ENCODE measurements at places on chromosomes 2 and 18.
A peak's percentile ranks its signal among the peaks of the same experiment; 100 is the strongest.

GRCh38 chr2:141692829-141693228 is 438.0 kb downstream of the LRP1B start:
- DNase-seq: no peak

DNA sequence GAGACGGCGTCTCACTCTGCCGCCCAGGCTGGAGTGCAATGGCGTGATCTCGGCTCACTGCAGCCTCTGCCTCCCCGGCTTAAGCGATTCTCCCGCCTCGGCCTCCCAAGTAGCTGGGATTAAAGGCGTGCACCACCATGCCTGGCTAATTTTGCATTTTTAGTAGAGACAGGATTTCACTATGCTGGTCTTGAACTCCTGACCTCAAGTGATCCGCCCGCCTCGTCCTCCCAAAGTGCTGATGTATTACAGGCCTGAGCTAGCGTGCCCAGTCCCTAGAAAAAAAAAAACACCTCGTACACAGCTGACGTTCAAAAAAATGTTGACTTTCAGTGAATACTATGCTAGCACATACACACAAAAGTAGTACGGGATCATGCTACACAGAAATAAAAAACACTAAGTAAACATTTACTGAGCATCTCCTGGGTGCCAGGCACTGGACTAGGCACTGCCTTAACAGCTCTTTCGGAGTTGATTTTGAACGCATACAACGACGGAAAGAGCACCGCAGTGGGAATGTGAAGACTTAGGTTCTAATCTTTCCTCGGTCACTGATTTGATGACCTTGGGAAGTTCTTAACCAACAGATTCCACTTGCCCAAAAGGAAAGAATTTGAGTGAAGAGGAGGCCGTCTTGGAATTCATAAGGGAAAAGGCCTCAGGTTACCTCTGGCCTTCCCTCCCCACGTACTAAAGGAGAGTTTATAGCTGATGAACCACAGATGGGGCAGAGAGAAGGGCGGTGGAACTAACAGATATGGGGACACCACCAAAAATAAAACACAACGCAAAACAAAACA is 1.1 kb downstream of the DNAJC27 start:
- DNase-seq: no peak

GRCh38 chr2:167933097-167933814 is 314.1 kb downstream of the STK39 start:
- no peak for DNase-seq

DNA sequence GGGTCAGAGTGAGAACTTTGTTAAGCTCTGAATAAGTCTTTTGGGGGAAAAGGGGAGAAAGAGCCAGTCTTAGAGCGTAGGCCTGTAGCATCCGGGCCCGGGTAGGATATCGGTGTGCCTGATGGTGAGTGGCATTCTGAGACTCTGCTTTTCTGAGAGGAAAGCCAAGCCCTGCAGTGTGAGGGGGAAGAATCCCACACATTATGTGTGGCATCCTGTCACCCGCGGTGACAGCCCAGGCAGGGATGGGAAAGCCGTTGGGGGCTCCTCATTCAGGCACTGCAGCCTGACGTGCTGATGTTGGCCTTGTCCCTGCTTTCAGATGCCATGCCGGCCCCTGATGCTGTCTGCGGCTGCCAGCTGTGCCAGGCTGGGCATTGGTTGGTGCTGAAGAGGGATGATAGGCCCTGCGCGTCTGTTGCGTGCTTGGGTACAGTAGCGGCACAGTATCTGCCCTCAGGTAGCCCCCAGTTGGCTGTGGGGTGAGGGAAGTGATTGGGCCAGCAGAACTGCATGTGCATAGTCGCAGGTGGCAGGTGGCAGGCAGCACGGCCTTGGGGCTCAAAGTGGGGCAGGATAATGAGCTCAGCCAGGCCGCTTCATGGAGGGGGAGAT is 37.6 kb downstream of the GLI2 start:
- no peak for DNase-seq

DNA sequence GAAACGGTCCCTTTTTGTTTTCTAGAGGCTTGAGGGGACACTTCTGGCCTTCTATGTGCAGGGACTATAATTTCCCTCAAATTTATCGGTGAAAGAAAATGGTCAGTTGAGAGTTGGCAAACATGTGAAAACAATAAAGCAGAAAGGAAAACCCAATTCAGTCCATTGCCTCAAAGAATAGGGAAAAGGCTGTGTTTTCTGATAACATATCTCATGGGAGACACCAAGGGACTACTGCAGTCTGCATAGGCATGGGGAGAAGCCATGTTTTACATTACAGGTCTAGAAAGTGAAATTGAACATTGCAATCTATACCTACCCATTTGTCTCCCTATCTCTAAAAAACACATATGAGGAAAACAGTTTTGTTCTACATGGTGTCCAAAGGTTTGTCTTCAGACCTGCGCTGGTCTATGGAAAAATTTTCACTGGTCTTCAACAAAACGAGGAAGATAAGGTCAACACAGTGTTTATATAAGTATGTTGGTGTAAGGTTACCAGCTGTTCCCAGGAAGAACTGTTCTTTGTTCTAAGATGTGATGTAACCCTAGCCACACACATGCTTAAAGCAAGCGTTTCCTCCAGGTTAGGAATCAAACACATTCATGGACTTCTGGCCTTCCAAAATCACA is 179.7 kb downstream of the MREG start:
- DNase-seq: no peak

- DNase-seq: no peak
These were observed 379.0 kb upstream of the RND3 start for GRCh38 chr2:150866431-150866830.

GRCh38 chr2:46669996-46670793 is 190.8 kb downstream of the TMEM247 start:
- no peak for DNase-seq

GRCh38 chr2:53942280-53942679 is 28.5 kb downstream of the PSME4 start:
- no peak for DNase-seq

DNA sequence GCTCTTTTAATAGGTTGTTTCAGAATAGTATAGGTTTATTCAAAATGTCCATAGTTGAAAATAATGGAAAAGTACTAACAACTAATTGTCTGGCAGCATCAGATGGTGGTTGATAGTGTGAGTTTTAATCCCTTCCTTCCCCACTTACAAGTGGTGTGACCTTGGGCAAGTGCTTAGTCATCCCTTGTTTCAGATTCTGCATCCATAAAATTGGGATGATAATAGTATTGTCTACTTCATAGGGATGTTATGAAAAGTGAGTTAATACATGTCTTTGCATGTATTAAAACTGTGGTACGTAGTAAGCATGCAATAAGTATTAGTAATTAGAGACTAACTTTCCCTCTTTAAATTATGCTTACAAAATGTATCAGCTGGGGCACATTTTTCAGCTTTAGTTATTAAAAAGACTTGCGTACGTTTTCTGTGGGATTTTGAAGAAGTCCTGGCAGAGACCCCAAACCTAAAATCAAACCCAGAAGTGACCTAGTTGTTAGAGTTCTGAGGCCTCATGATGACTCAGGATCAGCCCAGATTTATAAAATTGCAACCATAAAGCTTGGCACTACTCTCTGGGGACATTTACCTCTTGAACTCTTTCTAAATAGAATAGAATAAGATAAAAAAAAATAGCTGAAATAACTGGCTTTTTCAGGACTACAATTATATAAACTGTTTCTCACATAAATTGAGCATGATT is 8.6 kb downstream of the ITGA4 start:
- no peak for DNase-seq

DNA sequence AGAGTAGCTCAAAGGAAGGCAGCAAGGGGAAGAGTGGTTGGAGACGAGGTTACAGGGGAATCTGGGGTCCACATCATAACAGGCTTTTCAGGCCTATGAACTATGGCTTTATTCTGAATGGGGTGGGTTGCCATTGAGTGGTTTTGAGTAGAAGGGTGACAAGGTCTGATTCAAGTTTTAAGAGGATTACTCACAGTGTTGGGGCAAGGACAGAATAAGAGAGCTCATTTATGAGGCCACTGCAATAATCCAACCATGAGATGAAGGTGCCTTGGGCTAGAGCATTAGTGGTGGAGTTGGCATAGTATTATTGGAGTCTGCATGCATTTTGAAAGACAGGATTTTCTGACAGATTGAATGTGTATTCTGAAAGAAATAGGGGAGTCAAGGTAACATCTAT is 315.9 kb downstream of the RNF144A start:
- DNase-seq: no peak

- DNase-seq: no peak
These were observed 14.3 kb downstream of the EDAR start for GRCh38 chr2:108974674-108975073.

GRCh38 chr2:144331674-144332355 is 188.1 kb downstream of the ZEB2 start:
- DNase-seq: peak; percentile 37

DNA sequence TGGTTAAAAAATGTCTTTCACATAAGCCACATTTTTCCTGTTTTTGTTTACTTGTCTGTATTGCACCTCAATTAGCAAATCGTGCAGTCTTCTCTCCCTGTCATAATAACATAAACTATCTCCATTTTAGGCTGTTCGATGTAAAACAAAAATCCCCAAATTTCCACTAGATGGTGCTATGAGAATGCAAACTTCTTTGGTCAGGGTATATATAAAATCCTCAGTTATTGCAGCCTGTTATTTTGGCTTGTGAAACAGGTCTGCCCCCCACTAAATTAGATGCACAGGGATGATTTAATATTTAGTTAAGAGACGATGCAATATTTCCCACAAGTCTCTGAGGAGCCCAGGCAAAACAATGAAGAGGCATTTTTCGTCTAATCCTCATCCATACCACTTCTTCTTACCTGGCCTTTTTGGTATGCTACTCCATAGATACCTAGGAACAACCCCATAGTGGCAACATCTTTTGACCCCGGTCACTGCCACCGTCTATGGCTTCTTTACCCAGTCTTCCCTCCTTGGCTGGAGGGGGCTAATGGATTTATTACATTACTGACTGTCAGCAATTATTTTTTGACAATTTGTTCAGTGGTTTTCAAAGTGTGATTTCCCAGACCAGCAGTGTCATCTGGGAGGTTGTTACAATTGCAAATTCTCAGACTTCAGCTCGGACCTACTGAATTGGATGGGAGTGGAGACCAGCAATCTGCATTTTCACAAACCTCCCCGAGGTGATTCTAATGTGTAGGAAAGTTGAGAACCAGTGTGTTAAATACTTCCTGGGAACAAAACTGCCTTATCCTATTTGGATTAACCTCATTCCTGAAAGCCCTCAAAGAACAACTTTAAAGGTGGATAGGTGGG is 117.4 kb upstream of the CWC22 start:
- no peak for DNase-seq

GRCh38 chr2:173387660-173388059 is 33.0 kb downstream of the CDCA7 start:
- DNase-seq: no peak

- DNase-seq: no peak
These were observed 13.7 kb upstream of the DAPL1 start for GRCh38 chr2:158781353-158781961.

DNA sequence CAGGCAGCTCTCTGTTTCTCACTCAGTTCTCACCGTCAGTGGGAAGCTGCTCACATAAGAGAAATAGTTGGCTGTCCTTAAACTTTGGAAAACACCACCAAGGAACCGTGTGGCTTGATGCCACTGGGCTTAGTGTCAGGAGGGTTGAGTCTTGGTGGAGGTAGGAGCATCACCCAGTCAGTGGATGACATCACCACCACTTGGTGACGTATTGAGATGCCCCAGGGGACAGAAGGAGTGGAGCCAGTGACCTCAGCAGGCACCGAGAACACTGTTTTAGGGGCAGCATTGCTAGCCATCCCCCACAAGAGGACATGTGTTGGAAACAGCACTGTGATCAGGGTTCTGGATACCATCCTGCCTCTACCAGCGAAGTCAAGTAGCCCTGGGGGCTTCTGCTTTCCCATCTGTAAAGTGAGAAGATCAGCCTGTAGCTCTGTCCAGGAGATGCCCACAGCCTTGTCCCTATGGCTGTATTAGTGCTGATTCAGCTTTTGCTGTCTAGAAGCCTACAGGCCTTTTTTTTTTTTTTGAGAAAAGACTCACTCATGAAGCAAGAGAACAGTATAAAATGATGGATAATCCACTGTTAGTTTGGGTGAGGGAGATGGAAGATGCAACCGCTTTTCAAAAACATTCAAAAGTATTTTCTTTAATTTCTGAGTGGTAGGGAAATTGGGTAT is 66.2 kb downstream of the TSN start:
- no peak for DNase-seq

GRCh38 chr2:167715932-167716331 is 531.5 kb downstream of the STK39 start:
- no peak for DNase-seq

DNA sequence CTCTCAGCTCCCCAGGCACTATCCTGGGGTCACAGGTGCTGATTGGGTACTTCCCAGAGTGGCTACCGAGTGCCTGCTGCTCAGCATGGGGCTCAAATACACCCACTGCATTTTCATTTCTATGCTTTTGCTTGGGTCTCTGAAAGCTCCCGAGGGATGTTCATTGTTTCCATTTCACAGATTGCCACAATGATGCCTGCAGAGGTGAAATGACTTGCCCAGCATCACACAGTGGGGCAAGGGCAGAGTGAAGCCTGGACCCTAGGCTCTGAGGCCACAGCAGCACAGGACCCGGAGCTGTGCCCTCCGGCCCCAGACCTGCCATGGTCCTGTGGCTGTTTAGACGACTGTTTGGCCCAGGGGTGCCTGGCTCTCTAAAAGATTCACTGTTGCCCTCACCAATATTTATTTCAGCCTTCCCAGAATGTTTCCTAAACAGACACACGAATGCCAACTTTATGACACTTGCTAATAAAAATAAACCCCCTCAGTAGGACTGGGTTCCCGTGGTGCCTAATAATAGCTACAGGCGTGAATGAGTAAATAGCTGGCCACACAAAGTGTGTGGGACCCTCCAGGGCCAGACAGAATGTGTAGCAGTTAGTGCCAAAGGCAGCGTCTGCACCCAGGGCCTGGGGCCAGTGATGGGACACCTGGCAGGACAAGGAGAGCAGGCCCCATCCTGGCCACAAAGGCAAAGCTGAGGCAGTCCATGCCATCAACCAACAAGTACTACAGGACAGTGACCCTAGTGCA is 11.5 kb upstream of the ST8SIA5 start:
- no peak for DNase-seq

- DNase-seq: no peak
These were observed 18.5 kb upstream of the TMEM178A start for GRCh38 chr2:39647104-39647765.

DNA sequence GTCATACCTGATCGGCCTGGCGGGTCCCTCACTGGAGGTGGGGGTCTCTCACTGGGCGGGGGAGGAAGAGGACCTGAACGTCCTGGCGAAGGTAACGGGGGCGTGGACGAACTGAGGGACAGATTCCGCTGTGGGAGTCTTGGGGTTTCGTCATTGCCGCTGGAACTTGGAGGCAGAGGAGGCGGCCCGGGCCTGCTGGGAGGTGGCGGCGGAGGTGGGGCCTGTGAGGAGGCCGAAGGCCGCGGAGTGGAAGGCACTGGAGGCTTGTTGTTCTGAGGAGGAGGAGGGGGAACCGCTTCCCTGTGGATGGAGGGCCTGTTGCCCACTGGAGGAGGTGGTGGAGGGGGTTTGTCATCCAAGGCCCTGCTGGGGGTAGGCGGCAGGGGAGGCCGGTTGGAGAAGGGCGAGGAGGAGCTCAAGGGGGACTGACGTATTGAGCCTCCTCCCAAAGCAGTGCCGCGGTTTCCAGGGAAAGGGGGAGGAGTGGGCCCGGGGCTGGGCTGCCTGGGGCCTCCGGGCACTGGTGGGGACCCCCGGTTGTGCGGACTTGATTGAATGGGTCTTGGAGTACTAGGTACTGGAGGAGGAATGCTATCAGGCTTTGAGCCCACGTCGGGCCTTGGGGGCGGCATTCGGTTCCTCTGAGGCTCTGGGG is 25.8 kb downstream of the WIPF1 start:
- DNase-seq: no peak

- DNase-seq: no peak
These were observed 4.8 kb downstream of the LMAN2L start for GRCh38 chr2:96734880-96735583.

- DNase-seq: no peak
These were observed 98.6 kb downstream of the CPO start for GRCh38 chr2:207037896-207038295.
